Caki2 (cell line): ENCODE measurements at places on chromosomes 7 and 10.

DNA sequence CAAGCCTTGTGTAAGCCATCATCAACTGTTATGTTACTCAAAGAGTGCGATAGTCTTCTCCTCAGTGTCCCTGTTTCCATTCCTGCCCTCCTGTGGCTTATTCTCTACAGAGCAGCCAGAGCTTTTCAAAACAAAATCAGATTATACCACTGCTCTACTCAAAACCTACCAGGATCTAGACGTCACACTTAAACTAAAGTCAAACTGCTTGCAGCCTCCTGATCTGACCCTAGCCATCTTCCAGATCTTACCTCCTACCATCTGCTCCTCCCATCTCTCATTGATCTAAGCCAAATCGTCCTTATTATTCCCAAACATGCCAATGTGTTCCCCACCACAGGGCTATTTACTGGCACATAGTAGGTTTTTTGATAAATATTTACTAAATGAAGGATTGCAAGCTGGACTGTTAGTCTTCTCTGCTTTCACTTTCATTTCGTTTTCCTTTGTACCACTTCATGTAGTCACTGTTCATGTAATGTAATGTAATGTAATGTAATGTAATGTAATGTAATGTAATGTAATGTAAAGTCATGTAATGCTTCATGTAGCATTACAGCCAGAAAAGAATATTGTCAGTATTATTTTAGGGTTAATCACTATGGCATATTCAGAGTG lies 116.1 kb downstream of the GPR37 start:
- no peak for DNase-seq

DNA sequence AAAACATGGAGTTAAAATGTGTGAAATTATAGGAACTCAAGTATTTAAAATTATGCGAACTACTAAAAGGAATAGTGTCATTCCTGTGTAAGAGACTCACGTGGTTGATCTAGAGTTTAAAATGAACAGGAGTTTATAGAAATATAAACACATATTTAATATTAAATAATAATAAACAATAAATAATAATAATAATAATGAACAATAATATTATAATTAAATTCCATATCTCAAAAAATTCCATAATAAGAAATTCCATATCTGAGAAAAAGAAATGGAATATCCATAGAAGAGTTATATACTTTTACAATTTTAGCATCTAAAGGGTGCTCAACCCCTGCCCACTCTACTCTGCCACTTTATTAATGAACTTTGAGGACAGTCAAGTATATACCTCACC lies 429.6 kb downstream of the TNS3 start:
- no peak for DNase-seq

DNA sequence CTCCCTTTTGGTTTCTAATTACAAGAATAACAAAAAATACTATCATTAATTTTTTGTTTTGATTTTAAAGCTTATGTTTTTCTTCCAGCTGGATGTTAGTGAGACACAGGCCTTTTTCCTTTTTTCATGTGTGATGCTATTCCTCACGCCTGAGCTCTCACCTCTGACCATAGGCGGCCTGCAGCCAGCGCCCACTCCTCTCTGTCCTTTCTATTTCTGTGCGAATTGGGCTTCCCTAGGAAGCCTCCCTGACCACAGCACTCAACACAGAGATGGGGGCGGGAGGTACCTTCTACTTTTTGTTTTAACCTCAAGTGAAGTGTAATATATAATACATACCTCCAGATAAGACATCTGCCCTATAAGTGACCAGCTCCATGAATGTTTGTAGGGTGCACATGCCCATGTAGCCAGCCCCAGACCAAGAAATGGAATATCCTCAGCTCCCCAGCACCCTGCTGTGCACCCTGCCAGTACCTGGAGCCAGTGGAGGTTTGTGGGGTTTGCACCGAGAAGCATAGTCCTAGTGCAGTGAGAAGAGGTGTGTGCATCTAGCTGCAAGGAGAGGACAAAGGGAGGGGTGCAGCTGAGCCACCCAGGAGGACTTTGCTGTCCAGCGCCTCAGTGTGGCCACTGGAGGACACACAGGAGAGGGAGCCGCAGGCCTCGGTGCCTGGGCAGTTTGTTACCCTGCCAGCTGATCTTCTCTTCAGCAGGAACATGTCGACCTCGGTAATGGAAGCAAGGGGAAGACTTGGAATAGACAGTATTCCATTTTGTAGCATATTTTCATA lies 38.5 kb downstream of the BNIP3 start:
- no peak for DNase-seq

- DNase-seq = no peak
These were observed 17.8 kb upstream of the WDR11 start for GRCh38 chr10:120833222-120833928.

DNA sequence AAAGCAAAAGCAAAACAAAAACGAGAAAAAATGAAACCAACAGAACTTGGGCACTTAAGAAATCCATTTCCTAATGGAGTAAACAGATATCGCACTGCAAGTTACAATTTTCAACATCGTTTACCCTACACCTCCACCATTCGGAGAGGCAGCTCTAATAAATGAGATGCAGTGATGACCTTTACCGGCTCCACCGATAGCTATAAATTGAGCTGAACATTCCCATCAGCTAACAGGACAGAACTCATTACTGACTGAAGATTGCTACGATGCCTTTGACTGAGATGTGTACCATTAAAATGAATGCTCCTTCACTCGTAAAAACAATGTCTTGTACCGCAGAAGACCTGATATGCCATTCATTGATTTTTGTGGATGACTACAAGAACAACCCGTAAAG lies 465.6 kb downstream of the DPP6 start:
- DNase-seq = no peak

GRCh38 chr10:127153181-127153580 lies 43.2 kb downstream of the INSYN2A start:
- DNase-seq = no peak
